ENCODE measurements at places on chromosomes 2 and 18.

DNA sequence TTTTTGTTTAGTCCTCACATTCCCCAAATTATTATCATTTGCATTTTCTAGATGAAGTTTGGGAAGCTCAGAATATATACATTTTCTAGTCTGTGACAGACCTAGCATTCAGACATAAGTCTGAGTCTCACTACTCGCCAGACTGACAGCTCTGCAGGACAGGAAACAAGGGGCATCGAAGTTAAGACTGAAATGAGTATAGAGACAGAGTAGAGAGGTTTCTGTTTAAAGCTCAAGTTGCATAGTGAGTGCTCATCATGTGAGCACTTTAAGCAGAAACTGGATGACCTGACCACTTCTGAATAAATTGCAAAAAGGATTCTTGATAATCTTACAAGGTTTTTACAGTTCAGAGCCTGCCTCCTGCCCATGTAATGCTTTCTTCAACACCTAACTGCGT, 1.1 kb downstream of the HADHB start:
- DNase-seq, result peak; percentile 10

DNA sequence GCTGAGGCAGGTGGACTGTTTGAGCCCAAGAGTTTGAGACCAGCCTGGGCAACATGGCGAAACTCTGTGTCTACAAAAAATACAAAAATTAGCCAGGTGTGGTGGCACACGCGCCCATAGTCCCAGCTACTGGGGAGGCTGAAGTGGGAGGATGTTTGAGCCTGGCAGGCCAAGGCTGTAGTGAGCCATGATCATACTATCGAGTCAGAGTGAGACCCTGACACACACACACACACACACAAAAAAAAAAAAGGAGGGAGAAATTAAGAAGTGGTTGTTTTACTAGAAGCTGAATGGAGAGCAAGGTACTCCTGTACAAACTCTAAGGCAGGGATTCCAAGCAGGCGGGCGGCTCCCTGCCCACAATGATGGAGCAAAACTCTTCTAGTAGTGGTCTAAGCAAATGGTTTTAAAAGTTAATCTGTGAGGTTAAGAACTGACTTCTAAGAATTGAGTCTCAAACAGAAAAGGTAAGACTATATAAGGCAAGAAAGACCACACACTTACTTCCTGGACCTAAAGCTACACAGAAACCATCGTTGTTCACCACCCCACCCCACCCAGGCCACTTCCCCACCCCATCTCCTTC, 2.6 kb downstream of the ANKRD44 start:
- DNase-seq, result no peak

DNA sequence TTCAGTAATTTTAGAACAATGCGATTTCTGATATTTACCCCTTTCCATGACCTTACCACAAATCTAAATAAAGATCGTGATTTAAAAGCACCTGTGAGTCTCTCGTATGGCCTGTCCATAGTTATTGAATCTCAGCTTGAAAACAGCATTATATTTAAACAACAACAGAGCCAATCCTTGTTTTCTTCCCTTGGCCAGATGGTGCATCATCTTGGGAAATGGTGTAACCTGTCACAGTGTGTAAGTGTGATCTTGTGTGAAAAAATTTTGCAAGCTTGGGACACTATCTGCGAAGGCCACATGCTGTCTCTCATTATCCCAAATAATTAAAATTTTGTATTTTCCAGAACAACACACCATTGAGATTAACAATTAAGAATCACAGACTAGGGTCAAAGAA, 262.7 kb upstream of the SPHKAP start:
- DNase-seq, result no peak

- DNase-seq, result no peak
Observed at GRCh38 chr2:120853306-120854013, 117.8 kb downstream of the GLI2 start.

- DNase-seq, result peak; percentile 79
Observed at GRCh38 chr2:54455131-54455562, 980 bp upstream of the SPTBN1 start.

- no peak for DNase-seq
Observed at GRCh38 chr2:236781933-236782816, 212.6 kb downstream of the ACKR3 start.

DNA sequence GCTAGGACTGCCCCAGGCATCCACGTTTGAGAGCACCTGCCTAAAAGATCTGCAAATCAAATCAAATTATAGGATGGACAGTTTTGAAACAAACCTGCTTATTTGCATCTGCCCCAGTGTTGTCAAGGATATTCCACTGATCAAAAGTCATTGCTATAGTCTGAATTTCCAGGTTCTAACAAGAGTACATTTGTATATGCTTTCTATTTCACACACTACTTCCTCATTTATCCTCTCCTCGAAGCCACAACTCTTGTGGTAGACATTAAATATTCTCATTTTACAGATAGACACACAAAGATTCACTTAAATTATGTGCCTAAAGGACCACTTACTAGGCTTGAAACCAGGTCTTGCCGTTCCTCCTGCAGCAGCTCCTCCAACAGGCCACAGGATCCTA, 11.9 kb upstream of the TET3 start:
- DNase-seq, result no peak

Data from kidney (tissue), 22 donors.